ENCODE measurements at places on chromosomes 16 and 17.

GRCh38 chr17:70072546-70073309, 2.3 kb upstream of the KCNJ16 start:
- peak; percentile 14 for DNase-seq

DNA sequence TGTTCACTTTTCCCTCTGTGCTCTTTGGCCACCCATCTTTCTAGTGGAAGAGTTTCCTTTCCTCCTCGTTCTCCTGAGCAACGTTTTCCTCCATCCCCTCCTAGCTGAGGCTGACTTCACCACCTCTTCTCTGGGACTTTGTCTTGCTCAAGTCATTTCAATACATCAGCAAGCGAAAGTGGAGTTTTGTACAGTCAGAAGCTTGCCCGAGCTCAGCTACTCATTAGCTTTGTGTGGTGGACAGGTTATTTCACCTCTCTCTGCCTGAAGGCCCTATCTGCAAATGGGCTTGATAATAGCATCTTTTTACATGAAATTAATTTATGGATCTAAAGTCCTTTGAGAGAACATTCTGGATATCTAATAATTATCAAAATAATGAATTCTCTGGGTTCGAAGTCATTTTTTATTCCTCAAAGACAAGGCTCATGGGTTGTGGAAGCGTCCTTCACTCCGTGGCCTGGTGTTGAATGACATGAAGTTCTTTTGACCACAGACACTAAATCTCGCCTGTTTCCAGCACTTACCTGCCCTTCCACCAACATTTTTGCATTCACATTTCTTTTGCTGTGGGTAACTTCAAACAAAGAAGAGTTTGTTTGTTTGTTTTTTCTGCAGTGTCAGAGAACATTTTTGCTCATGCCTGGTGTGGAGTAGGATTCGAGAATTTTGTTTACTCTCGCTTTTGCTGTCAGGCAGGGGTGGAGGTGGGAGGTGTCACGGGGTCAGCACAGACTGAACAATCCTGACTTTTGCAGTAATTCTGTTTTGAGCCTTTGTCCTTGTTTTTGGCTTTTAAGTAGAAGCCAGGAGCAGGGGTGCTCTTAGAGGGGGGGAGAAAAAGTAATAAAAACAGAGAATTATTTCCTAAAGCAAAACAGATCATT, 155.0 kb upstream of the CACNG5 start:
- DNase-seq, result no peak

GRCh38 chr16:66377324-66377723, 10.8 kb downstream of the CDH5 start:
- DNase-seq, result no peak

GRCh38 chr16:2084895-2085625, 37.3 kb downstream of the TSC2 start:
- DNase-seq, result no peak

GRCh38 chr17:19343671-19344151, 18.8 kb downstream of the B9D1 start:
- DNase-seq, result no peak

DNA sequence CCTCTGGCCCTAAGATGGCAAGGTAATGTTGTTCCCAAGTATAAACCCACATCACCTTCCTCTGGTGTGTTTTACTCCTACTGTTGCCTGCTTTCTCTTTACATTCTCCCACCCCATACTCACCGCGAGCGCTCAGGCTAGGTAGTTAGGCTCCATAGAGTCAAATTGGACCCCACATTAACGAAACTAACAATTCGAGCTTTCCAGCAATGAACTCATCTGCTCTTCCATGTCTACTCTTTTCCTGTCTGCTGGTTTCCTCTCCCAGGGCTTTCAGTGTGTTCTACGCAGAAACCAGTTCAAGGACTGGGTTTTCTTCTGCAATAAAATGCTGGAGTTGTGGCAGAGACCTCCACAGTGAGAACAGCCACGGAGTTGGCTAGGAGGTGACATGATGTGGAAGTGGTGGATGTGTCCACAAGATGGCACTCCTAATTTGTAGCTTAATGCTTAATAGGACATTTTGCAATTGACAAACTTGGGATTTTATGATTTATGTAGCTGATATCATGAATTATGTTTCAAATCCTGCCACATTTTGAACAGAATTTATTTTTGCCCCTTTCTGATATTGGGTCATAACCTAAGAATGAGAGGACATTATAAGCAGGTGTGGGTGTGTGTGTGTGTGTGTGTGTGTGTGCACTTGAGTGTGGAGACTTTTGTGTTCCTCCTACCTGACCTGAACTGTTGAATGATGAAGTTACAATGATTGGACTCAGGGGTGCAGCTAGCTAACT, 2.2 kb upstream of the UQCRC2 start:
- DNase-seq, result peak; percentile 19

GRCh38 chr17:80374039-80374731, 40.8 kb upstream of the ENDOV start:
- no peak for DNase-seq

DNA sequence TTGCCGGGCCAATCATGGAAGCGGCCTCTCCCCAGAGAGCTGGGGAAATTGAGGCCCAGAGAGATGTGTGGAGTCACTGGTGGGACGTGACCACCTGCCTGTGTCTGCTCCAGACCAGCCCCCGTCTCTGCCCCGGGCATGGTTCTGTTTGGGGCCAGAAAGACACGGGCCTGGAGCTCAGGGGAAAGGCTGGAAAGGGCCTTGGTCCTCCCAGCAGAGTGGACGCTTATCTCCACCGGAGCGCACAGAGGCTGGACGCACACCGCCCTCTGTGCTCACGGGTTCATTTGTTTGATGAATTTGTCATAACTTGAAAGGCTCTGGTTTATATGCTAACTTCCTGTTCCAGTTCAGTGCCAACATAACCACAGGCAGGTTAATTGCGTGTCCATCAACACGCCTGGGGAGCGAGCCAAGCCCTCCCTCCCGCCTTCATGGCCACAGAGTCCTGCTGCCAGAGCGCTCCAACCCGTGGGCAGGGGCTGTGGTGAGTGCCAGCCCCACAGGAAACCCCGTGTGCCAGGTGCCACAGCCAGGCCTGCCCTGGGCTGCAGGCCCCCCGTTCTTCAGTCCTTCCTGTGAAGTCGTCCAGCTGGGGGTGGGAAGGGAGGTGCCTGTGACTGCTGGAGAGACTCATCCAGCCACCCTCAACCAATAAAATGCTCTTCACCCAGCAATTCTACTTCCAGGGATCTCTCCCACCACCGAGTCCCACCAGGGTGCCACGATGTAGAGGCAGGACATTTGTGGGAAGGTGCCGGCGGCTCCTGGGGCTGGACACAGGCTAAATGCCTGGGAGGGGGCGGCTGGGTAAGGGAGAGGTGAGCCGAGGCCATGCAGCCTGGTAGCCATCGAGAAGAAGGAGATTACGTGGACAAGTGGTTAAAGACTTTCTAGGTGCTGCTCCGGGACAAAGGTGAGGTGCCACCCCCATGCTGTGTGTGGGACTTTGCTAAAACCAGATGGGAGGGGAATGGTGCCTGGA, 29.4 kb upstream of the BAHCC1 start:
- DNase-seq, result peak; percentile 20

- no peak for DNase-seq
These were observed 354 bp upstream of the ESRP2 start for GRCh38 chr16:68236137-68236825.

- DNase-seq, result peak; percentile 55
These were observed 43.9 kb downstream of the SDR42E1 start for GRCh38 chr16:81967358-81967757.

GRCh38 chr16:83946781-83947566, 6.1 kb upstream of the OSGIN1 start:
- no peak for DNase-seq

DNA sequence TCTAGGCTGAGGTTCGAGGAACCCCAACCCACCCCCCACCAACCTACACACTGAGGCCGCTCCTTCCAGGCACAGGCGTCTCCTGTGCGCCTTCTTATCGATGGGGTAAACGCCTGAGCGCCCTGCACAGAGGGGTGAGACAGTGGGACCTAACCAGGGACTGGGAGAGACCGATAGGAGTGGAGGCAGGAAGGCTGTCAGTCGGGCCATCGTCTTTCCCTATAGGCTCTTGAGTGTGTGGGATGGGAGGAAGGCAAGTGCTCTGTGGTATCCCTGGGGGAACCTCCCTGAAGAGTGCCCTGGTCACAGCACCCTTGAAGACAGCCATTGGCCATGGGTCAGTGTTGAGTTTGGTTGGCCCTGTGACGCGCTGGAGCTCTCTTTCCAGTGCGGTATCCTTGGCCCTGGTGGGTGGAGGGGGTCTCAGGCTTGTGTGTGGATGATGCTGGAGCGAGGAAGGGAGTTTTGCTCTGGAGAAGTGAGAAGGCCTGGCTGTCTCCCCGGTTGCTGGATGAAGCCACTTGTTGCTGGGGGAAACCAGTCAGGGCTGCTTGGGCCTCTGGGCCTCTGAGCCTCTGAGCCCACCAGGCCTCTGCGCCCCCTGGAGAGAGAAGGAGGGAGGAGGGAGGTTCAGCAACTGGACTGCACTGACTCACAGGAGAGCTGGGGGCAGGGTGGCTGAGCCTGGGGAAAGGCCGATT, 1.7 kb downstream of the GPRC5C start:
- no peak for DNase-seq

DNA sequence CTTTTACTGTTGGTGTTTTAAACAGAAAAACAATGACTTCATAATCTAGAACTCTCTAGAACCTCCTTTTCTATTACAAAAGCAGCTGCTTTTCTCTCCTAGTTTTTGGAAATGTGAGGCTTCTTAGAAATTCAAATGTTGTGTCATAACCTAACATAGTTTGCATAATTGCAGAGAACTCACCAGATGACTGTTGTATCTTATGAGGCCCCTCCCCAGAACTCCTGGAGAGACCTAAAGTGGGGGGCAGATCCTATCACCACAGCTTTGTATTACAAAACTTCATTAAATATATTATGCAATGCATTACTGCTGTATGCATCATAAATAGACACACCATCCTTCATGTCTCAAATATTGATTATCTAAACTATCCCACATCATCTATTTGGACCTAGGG, 538.7 kb upstream of the HSBP1 start:
- no peak for DNase-seq

DNA sequence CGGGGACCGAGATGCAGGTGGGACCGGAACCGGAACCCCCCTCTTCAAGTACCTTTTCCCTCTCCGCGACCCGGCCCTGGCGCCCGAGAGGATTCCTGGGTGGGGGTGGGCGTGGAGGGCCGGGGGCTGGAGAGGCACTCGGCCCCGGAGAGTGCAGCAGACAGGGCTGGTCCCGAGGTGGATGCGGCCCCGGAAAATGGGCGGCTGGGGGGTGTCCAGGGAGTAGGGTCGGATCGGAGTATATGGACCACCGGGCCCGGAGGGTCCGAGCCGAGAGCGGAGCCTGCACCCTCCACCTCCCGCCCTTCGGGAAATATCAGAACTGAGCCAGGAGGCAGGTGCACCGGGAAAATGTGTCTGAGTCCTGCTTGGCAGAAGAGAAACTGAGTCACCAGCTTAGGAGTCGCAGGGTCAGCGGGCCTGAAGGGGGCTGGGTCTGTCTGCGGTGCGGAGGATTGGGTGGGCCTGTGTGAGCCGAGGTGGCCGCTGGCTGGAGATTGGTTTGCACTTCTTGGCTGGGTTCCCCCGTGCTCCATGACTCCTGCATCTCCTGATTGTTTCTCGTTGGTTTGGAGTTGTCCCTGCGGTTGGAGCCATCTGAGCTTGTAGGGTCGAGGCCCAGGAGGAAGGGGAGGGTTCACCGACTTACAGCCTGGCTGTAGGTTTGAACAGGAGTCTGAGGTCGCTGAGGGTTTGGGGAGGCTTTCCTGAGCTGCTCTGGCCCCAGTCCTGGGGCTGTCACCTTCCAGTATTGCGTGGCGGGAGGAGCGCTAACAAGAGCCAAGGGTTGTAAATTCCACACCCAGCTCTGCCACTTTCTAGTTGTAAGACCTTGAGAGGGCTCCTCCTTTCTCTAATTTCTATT, 518 bp downstream of the SH2B1 start:
- DNase-seq, result no peak

GRCh38 chr16:75061669-75062068, 54.9 kb downstream of the LDHD start:
- peak; percentile 62 for DNase-seq

GRCh38 chr17:19579867-19580565, 46.4 kb downstream of the SLC47A1 start:
- no peak for DNase-seq

- DNase-seq, result no peak
These were observed 19.5 kb downstream of the MINK1 start for GRCh38 chr17:4852567-4853207.

DNA sequence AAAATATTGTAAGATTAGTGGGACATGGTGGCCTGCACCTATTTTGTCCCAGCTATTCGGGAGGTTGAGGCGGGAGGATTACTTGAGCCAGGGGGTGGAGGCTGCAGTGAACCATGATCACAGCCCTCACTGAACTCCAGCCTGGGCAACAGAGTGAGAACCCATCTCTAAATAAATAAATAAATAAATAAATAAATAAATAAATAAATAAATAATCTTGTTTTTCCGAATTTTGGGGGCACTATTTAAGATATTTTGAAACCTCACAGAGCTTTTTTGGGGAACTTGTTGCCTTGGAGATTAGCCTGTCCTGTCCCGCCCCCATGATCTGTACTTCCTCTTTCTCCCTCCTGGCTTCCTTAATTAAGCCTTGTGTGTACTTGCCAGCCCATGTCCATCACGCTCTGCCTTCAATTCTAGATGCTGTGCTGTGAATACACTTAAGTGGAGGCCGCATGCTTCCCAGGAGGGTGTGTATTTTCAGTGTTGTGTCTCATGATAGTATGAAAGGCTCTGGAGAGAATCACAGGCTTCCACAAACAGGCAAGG, 4.4 kb downstream of the LGALS9 start:
- DNase-seq, result peak; percentile 94

GRCh38 chr17:75774991-75775668, 9.5 kb upstream of the UNK start:
- no peak for DNase-seq

DNA sequence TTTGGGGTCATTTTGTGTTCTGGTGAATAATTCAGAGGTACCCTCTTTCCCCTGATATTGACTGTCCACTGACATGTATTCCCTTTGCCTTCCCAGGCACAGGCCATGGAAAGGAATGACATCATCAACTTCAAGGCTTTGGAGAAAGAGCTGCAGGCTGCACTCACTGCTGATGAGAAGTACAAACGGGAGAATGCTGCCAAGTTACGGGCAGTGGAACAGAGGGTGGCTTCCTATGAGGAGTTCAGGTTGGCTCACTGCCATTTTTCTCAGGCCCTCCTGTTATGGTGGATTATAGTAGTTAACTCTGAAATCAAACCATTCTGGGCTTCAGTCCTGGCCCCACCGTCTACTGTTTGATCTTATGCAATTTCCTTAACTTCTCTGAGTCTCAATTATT, 1.6 kb upstream of the EFTUD2 start:
- no peak for DNase-seq

GRCh38 chr17:36184023-36184765, 7.8 kb upstream of the TBC1D3B start:
- DNase-seq, result no peak

GRCh38 chr17:28033972-28034714, 8.3 kb upstream of the NLK start:
- DNase-seq, result peak; percentile 20

- DNase-seq, result peak; percentile 78
These were observed 23.1 kb upstream of the MMD start for GRCh38 chr17:55444471-55445441.
